ENCODE measurements at places on chromosomes 4 and X. TPM values are rescaled to one million over a fixed set of nuclear protein-coding genes. Genes with fewer than 3 reads are reported as not detected.
A peak's percentile ranks its signal among the peaks of the same experiment; 100 is the strongest.

The GAGE1 gene
- not detected for total RNA-seq

The MAGEC1 gene
- not detected for total RNA-seq

- no peak for DNase-seq
- H3K4me1 ChIP-seq: no peaks in the 10 kb centered on the region
- H3K27ac ChIP-seq: no peak overlapping the region
- no peaks in the 10 kb centered on the region for H3K36me3 ChIP-seq
- no peak overlapping the region for H3K4me3 ChIP-seq
Measured at GRCh38 chr4:111652986-111653385, 492.3 kb upstream of the FAM241A start.

The FANCB gene
- total RNA-seq: 3.2 TPM

DNA sequence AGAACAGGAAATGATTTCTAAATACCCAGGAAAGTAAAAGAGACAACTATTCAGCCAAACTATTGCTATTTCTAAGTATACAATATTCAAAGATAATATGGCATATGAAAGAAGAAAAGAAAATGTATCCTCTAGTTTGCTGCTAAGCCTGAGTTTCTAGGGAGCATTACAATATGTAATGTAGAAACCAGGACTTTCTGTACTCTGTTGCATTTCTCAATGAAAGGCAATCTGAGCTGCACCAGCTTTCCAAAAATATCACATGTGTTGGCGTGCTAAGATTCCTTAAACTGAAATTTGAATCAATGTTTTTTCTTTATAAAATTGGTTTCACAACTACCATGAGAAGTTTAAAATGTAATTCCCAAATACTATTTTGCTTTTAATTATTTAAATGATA is 129.6 kb downstream of the ANK2 start:
- H3K4me1 ChIP-seq: peaks cover 12% of the 10 kb centered on the region
- H3K27ac ChIP-seq: peak overlapping the region; percentile 88
- peaks cover 4% of the 10 kb centered on the region for H3K36me3 ChIP-seq
- H3K4me3 ChIP-seq: no peak overlapping the region
- no peak for DNase-seq
- no peaks in the 10 kb centered on the region for H3K27me3 ChIP-seq

The SCML2 gene
- total RNA-seq: 3.3 TPM
